ENCODE measurements at places on chromosomes 2 and 18.

GRCh38 chr2:51807229-51807628 is 775.3 kb upstream of the NRXN1 start:
- no peak for DNase-seq

- DNase-seq = peak; percentile 39
Observed at GRCh38 chr2:172011812-172012575, 12.2 kb downstream of the METAP1D start.

DNA sequence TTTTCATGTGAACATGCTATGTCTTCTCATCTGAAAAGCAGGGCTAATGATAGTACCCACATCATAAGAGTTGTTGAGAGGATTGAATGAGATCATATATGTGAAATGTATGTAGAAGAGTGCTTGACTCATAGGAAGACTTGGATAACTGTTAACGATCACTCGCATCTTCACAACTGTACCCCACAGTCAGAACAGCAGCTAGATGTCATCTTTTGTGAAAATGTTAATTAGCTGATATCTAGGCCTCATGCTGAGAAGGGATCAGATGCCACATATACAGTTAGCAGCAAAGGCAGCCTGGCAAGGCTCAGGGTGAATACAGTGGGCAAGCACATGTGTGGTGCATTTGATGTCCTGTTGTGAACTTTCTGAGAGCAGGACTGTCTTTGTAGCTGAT is 24.2 kb downstream of the MAP3K20 start:
- no peak for DNase-seq

DNA sequence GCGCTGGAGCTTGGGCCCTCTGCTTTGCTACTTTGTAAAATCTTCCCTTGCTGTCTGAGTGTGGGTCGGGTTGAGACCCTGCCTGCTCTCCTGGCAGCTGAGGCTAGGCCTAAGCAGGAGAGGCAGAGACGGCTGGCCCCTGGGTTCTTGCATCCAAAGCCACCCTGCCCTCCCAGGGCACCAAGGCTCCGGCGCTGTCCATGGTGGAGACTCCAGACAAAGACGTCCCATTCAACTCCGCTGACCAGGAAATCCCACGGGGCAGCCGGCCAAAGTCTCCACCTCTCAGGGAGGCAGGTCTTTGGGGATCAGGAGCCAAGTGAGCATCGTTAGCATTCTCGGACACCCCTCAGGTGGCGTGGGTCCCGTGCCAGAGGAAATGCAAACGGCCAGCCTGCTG is 2.6 kb upstream of the PRLH start:
- DNase-seq = no peak

DNA sequence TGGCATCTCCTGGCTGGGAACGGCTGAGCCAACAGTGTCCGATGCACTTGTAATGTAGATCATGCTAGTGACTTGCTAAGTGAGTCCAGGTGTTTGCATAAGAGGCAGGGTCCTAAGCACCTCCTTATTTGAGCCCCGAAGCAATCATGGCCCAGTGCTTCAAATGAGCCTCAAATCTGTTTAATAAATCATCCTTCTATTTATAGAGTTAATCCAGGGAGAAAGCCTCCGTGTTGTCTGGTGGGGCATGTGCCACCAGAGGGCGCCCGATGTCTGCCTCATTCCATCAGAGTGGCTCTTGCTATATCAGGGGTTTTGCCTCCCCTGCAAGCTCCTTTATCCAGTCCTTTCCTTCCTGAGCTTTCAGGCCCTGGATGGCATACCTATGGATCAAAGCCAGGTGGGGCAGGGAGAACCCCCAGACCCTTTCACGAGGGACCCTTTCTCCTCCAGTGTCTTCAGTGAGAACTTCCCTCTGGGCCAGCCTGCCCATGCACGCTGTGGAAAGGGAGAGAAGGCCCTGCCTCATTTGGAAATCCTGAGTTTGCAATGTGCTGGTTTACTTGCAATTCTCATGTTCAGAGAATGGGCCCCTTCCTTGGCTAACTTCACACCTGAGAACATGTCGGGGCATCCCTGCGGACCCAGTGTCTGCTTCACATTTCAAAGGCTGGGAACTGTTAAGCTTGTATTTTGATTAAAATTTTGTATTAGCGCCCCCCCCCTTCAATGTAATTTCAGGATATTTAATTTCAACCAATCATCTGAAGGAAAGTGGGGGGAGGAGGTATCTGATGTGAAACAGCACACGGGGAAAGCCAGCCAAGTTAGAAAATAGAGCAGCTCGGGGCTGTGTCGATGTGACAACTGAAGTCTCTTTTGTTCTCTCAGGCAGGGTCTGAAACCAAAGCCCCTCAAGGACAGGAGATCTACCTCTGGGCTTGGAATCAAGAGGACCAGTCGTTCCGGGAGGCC is 39.7 kb downstream of the RDH14 start:
- peak; percentile 62 for DNase-seq

- DNase-seq = no peak
Observed at GRCh38 chr2:47777277-47777937, 5.5 kb upstream of the MSH6 start.

- no peak for DNase-seq
Observed at GRCh38 chr2:180523621-180524340, 456.6 kb upstream of the UBE2E3 start.

DNA sequence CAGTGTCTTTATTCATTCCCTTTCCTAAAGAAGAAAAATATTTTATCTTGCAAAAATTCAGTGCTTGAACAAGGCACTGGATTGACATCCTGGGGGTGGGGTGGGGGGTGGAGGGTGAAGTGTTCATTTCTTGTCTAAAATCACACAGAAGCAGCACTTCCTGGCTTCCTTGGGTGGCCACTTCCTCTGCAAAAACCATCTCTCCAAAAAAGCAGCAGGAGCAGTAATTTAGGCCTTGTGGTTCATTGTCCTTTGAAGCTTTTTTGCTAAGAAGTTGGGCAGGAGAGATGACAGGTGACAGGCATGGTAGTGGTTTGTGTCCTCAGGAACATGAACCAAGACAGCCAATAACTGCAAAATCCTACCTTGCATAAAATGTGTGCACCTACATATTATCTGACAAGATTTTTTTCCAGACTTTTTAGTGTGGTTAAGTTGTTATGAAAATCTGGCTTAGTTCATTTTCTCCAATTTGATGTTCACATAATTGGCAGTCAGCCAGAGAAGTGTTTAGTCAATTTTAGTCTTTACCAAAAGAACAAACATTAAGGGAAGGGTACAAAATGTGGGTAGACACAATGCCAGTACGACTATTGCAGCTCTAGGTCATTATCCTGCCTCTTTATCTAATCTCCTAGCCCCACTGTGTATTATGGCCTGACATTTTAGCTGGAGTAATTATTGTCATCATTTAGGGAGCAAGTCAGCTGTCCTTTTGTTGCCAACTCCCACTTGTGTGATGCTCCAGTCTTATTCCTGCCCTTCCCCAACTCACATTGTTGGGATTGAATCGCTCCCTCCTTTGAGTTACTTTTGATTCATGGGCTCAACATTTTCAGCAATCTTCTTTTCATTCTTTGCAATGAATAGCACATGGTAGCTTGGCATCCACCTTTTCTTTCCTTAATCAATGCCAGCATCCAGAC is 177.2 kb downstream of the MYO3B start:
- DNase-seq = peak; percentile 10

GRCh38 chr2:240223631-240224030 is 83.2 kb upstream of the OTOS start:
- DNase-seq = no peak

DNA sequence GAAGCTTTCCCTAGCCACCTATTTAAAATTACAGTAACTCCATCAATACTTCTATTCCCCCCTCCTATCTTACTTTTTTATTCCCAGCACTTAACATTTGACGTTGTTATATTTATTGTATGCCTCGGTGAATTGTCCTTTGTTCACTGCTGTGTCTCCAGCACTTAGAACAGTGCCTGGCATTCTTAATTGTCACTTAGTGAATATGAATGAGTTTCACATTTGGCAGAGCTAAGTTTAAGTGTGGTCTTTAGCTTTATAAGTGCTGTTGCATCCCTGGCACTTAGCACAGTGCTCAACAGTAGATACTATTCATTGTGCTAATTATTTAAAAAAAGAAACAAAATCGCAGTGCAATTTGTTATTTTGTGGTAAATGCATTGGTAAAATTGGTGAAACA is 1.7 kb downstream of the RMP24 start:
- DNase-seq = no peak

GRCh38 chr2:45169339-45170190 is 160.3 kb upstream of the SIX2 start:
- no peak for DNase-seq

- DNase-seq = no peak
Observed at GRCh38 chr2:161836664-161837063, 212.4 kb downstream of the SLC4A10 start.

DNA sequence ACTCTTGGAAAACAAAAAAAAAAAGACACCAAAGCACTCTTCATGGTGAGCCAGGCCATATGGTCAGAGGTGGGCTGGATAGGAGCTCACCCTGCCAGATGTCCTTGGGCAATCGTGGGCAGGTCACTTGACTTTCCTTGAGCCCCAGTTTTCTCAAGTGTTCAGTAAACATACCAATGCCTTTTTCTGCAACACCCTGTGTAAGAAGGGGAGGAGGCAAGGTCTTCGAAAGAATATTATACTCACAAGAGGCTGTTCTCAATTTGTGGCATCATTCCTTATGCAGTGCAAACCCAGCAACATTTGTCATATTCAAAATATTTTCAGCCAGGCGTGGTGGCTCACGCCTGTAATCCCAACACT is 22.9 kb upstream of the TMEM87B start:
- DNase-seq = no peak

DNA sequence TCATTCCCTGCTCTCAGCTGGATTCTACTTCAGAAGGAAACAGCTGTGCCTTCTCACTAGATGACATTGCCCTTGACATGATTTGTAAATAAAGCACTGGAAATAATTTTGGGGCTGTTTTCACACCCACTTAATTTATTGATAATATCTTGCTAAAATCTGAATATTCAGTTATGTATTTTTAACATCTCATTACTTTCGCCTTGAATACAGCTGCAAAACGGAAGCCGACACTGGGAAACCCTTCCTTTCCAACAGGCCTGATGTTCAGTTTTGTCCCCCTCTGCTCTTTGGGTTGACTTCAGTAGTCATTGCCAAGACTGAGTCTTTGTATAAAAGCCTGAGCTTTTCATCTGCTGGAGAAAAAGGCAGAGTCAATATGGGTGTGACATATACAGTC is 82.7 kb downstream of the DOCK10 start:
- no peak for DNase-seq

- no peak for DNase-seq
Observed at GRCh38 chr2:3338340-3338739, 39.3 kb downstream of the EIPR1 start.

GRCh38 chr2:8475349-8476031 is 206.4 kb upstream of the ID2 start:
- no peak for DNase-seq

- DNase-seq = no peak
Observed at GRCh38 chr2:120488531-120488930, 142.6 kb downstream of the INHBB start.

DNA sequence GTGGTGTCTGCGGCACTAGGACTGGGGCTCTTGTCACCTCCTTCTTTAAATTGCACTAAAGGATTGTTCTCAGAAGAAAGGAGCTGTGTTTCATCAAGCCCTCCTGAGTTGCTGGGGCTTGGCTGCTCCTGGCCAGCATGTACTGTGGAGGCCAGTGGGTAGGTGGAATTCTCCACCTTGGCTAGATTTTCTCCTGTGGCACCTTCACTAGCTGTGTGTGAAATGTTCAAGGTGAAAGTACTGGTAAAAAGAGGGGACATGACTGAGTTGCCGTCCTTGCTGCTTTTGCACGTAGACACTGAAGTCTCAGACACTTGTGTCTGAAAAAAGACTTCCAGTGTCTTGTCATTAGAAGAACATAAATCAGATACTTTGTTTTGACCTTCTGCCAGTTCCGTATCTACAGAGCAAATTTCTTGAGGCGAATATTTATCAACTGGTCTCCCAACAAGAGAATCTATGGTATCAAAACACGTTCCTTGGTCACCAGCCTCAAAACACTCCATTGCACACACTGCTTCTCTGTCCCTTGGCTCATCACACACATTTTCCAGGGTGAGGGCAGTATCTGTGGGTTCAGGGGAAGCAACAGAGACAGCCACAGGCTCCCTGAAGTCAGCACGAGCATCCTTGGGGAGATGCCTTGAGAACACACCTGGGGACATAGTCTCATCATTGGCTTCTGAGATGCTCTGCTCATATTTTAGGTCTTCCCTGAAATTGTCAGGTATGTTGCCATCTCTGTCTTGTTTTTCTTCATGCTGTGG is 91.4 kb downstream of the ALPK2 start:
- no peak for DNase-seq

GRCh38 chr2:100146657-100146960 is 4.2 kb upstream of the AFF3 start:
- no peak for DNase-seq

DNA sequence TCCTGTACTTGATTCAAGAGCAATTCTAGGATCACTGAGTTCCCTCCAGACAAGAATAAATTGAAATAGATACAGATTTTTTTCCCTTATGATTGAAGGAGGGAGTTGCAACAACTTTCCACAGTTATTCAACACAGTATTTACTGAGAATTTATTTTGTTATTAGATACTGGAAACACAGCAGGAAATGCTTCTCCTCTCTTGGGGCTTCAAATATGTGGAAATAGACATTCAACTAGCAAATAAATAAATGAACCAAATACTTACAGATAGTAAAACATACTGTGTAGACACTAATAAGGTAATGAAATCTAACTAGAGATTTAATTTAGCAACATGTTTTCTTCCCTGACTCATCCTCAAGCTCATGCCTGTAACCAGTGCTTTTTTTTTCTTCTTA is 169.2 kb downstream of the LNPK start:
- DNase-seq = no peak

DNA sequence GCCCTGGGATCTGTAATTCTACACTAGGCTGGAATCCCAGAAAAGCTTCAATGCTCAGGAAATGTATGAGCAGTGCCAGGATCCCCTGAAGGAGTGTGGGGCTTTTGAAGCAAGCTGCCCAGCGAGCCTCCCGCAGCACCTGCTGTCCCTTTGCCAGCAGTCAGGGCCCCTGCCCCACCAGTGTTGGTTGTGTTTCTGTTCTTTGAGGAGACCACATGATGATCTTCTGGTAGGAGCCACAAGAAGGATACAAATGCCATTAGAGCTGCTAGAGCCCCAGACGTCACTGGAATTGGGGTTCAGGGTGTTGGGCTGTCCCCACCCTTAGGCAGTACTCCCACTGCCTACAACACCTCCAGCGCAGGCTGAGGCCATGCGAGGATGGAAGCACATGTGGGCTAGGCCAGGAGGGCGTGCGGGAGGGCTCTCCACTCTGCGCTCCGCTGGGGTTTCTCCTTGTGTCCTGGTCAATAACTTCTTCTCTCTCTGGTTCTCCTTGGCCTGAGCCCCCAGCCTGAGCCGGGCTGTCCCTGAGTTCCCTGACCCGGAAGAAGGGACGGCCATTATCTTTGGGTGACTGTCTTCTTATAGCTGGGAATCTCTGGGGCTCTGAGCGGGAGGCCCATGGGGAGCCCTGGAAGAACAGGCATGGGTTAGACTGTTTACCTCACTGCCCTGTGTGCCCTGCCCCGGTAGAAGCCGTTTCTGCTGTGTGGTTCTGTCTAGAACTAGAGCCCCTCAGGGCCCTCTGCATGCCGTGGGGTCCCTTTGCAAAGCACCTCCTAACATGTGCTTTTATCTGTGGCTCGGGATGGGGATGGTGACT is 73.9 kb downstream of the LRRFIP1 start:
- DNase-seq = peak; percentile 31

- DNase-seq = no peak
Observed at GRCh38 chr2:41727711-41728110, 320.1 kb upstream of the PKDCC start.

GRCh38 chr18:35508030-35508429 is 10.3 kb upstream of the INO80C start:
- DNase-seq = no peak

All from CD4-positive, alpha-beta memory T cell (primary cell).